Substantia nigra (tissue), 51 donors: ENCODE measurements at places on chromosomes 2 and 18.

- DNase-seq, result no peak
Observed at GRCh38 chr18:39845106-39845505, 2109.9 kb upstream of the PIK3C3 start.

DNA sequence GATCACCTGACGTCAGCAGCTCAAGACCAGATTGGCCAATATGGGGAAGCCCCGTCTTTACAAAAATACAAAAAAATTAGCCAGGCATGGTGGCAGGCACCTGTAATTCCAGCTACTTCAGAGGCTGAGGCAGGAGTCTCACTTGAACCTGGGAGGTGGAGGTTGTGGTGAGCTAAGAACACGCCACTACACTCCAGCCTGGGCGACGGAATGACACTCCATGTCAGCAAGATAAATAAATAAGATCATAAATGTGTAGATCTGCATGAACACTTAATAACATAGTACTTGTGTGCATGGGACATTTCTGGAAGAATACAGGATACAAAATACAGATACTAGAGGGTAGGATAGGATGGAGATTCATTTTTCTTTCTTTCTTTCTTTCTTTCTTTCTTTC is 9.1 kb downstream of the EHD3 start:
- DNase-seq, result no peak

- DNase-seq, result no peak
Observed at GRCh38 chr2:209334188-209335017, 89.4 kb upstream of the MAP2 start.

- no peak for DNase-seq
Observed at GRCh38 chr2:23600346-23600745, 215.4 kb downstream of the KLHL29 start.

DNA sequence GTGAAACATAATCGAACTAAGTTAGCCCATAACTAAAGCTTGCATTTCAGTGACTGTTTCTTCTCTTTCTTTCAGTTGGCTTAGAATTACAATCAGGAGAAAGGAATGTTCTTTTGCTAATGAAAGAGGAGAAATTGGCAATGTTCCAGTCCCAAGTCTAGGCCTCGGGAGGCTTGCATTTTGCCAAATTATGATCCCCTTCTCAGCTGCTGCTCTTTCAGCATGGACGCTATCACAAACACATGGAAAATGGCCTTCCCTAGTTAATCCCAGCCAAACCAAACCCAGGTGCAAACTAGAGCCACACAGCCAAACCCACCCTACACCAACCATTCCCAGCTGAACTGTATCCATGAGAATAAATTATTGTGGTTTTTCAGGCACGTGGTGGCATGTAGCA is 605.2 kb upstream of the LRRTM4 start:
- no peak for DNase-seq

- no peak for DNase-seq
Observed at GRCh38 chr2:160477032-160477431, 16.6 kb downstream of the RBMS1 start.

DNA sequence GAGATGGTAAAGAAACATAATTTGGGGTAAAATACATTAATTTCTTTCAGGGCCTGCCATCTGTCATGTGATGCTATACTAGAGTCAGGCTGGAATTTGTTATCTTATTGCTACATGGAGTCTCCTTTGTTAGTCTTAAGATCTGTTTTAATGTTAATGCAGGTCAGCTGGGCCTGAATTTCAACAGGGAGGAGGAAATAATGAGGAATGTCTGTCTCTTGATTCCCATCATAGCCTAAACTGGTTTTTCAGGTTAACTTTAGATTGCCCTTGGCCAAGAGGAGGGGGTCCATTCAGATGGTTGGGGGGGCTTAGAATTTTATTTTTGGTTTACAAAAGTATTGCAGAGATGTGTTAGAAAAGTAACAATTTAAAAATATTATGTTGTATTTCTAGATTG is 19.0 kb upstream of the FEZ2 start:
- DNase-seq, result no peak

GRCh38 chr2:124354466-124354865 is 329.4 kb downstream of the CNTNAP5 start:
- DNase-seq, result no peak

DNA sequence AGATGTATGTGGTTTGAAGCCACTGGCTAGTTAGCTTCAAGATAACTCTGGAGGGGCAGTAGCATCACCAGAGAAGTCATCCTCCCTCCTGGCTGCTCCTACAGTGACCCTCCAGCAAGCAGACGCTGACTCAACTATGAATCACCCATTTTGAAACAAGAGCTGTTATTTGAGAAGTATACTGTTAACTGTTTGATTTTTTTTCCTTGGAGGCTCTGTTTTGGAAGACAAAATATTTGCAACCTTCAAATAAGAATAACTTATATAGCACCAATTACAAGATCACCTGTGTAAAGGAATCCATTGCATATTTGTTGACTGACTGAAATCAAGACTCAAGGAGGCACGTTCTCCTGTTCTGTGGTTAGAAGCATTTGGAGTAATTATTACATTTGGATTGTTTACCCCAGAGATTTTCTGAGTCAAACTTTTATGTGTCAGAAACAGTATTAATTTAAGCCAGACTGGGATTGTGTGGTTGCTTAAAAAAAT is 313.8 kb downstream of the MTX2 start:
- DNase-seq, result no peak

DNA sequence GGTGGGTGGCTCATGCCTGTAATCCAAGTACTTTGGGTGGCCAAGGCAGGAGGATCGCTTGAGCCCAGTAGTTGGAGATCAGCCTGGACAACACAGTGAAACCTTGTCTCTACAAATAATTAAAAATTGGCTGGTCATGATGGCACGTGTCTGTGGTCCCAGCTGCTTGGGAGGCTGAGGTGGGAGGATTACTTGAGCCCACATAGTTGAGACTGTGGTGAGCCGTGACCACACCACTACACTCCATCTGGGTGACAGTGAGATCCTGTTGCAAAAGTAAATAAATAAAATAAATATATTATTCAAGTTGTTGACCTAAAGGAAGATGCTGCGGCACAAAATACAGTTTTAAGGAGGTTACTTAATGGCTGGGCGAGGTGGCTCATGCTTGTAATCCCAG is 72.7 kb downstream of the LAMA3 start:
- no peak for DNase-seq

GRCh38 chr2:201773990-201774389 is 6.7 kb downstream of the ALS2 start:
- DNase-seq, result no peak

DNA sequence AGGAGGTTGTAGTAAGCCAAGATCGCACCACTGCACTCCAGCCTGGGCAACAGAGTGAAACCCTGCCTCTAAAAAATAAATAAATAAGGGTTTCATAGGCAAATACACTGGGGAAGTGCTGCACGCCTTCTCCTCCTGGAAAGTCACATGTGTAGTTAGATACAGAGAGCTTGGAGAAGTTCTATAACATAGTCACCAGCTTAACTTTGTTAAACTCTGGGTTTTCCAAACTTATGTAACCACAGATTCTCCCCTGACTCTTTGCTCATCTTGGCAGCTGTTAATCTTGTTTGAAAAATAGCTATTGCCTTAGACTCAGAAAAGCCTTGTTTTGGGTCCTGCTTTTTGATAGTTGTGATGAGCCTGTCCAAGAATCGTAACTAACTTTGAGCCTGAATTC is 25.2 kb downstream of the KIAA2012 start:
- DNase-seq, result no peak

DNA sequence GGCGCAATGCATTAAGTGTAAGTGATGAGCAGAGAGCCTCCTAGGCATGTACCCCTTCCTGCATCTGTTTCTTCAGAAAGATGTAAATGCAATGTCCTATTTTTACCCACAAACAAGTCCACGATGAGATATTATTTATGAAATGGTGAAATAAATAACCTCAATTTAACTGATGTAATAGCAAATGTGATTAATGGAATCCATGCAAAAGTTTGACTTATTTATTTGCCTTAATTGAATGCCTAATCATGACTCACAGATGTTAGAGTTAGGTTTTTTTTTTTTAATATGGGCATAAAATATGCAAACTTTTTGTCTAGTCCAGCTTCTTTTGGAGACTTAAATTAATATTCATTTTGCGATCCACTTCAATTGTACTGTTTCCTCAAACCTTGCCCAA is 67.7 kb upstream of the ITGA4 start:
- no peak for DNase-seq

- no peak for DNase-seq
Observed at GRCh38 chr2:122692400-122693083, 937.1 kb downstream of the TSN start.

- DNase-seq, result no peak
Observed at GRCh38 chr2:219912491-219912921, 285.1 kb downstream of the SLC4A3 start.

GRCh38 chr18:12317664-12318333 is 9.8 kb downstream of the TUBB6 start:
- DNase-seq, result no peak

GRCh38 chr2:34849827-34850226 is 1250.7 kb upstream of the FAM98A start:
- DNase-seq, result no peak

GRCh38 chr2:219442256-219443015 is 7.8 kb downstream of the SPEG start:
- no peak for DNase-seq

GRCh38 chr2:208781166-208781565 is 374.6 kb downstream of the PTH2R start:
- DNase-seq, result no peak

DNA sequence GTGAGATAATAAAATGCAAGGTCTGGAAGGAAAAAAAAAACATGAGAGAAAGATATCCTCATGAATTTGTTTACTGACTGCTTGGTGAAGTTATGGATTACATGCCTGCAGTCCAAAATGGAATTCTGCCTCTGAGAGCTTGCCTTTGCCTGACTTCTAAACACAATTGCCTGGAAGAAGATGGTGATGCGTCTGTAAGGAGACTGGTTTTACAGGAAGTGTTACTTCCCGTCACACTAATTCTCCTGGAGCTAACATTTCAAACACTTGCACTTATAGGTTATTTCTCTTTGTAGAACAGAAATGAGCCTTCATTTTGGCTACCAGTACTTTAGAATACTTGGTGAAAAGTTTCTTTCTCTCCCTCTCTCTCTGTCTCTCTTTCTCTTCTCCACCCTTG is 884.3 kb downstream of the TSN start:
- DNase-seq, result no peak
